Suppressor macrophage (primary cell): ENCODE measurements at places on chromosomes 1 and 21.

- DNase-seq, result no peak
Observed at GRCh38 chr1:213389061-213389581, 338.1 kb downstream of the RPS6KC1 start.

DNA sequence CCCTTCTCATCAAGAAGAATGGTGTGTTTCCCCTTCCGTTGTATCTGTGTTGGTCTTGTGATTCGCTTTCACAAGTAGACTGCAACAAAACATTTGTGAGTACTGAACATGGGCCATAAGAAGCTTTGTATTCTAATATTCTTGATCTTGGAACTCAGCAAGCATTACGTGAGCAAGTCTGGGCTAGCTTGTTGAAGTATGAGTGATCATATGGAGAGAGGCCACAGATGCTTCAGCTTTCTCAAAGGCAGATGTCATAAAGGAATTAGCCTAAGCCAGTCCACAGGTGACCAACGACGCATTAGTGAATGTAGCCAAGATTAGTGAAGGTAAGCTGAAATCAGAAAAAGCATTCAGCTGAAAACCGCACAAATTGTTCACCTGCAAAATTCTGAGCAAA, 609.6 kb upstream of the NEGR1 start:
- DNase-seq, result no peak

DNA sequence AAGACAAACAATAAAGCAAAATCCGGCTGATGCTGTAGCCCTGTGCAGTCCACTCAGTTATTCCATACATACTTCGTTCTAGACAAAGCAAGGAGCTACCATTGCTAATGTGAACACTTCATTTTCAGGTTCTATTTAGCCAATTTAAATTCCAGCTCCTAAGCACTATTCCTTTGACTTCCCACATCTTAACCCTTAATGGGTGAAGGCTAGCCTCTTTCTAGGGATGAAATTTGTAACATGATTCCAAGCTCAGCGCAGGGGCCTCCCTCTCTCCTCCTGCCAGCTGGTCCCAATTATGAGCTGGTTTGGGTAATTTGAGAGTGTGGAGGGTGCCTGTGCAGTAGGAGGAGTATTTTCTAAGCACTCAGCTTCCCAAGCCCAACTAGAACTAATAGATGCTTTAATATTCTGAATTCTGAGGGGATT, 53.9 kb upstream of the PTGFRN start:
- DNase-seq, result no peak

DNA sequence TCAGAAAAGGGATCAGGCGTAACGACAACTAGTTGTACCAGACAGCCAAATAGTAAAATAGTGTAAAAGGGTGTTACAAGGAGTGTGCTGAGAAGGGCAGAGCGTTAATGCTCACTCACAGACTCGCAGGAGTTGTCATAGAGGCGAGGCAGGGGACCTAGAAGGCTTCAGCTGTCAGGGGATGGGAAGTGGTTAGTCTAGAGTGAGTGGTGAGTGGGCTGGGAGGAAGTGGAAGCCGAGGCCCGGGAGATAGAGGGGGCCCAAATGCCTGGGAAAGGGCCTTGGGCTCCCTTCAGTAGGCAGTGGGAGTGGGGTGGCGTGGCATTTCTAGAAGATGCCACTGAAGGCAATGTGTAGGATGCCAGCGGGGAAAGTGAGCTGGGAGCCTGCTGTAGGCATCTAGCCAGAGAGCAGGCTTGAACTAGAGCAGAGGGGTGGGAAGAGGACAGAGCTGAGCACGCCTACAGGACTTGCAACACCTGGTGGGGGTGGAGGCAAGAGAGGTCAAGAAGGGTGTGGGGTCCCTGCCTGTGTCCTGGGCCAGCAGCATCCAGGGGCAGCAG, 10.3 kb downstream of the SLC6A17 start:
- peak; percentile 45 for DNase-seq

- DNase-seq, result no peak
Observed at GRCh38 chr1:68376441-68376840, 73.3 kb downstream of the RPE65 start.

- no peak for DNase-seq
Observed at GRCh38 chr21:17214801-17215200, 298.0 kb upstream of the CXADR start.

DNA sequence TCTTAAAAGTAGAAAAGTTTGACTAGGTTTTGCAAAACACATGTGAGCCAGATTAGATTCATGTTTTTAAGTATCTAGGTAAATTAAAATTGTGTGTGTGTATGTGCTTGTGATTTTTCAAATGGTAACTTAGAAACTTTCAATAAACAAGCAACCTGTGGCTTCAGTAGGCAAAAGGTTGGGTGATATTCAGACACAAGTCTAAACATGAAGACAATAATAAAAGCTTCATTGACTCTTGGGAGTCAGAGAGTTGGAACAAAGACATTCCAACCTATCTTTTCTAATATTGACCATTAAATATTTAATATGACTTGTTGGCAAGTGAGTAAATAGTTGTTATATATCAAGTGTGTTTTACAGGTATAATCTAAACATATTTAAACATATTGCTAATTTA, 1049.6 kb upstream of the ADGRL4 start:
- no peak for DNase-seq

DNA sequence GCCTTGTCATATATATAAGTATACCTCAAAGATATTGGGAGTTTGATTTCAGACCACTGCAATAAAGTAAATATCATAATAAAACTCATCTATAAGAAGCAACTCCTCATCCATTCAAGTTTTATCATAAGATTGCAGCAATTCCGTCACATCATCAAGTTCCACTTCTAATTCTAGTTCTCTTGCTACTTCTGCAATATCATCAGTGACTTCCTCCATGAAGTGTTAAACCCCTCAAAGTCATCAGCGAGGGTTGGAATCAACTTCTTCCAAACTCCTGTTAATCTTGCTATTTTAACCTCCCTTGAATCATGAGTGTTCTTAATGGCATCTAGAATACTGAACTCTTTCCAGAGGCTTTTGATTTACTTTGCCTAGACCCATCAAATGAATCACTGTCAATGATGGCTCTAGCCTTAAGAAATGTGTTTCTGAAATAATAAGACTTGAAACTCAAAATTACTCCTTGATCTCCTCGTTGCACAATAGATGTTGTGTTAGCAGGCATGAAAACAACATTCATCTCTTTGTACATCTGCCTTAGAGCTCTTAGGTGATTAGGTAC, 88.3 kb downstream of the RPE65 start:
- peak; percentile 29 for DNase-seq

DNA sequence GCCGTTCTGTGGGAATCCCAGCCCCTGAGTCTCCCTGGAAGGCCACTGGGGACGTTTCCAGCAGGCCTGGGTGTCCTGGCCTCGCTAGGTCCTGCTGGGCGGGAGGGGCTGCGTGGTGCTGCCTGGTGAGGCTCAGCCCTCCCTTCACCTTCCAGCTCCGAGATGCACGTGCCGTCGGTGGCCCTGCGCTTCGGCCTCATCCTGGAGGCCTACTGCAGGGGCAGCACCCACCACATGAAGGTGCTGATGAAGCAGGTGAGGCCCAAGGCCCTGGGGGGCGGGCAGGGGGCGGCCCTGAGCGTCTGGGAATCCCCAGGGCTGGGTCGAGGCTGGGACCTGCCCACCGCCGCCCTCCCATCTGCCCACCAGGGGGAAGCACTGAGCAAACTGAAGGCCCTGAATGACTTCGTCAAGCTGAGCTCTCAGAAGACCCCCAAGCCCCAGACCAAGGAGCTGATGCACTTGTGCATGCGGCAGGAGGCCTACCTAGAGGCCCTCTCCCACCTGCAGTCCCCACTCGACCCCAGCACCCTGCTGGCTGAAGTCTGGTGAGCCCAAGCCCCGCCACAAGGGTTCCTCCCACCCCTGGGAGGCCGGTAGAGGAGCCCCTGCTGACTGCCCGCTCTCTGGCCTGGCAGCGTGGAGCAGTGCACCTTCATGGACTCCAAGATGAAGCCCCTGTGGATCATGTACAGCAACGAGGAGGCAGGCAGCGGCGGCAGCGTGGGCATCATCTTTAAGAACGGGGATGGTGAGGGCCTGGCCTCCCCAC, 70.3 kb downstream of the PIK3CD start:
- no peak for DNase-seq

DNA sequence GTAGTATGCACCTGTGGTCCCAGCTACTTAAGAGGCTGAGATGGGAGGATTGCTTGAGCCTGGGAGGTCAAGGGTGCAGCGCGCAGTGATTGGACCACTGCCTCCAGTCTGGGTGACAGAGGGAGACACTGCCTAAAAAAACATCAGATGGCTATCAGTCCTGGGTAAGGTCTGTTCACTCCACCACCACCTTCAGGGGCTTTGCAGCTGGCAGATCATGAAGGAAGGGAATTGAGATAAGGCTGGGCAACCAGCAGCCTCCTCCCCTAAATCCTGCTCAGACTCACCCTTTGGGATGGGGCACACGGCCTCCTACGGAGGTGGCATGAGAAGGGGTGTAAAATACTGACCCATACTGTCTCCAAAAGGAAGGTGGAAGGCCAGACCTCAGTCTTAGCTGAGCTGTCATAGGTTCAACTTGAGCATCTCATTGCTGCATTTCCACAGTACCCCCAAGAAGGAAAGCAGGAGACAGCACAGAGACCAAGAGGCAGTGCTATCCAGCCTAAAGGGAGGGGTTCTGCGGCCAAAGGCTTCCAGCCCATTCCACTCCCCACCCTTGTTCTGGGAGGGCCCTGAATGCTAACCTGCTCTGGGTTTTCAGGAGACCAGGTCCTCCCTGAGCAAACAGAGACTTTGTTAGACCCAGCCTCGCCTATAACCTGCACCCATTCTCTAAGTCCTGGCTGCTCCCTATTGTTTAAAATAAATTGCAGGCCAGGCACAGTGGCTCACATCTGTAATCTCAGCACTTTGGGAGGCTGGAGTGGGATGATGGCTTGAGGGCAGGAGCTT, 13.7 kb downstream of the SLC45A3 start:
- no peak for DNase-seq

DNA sequence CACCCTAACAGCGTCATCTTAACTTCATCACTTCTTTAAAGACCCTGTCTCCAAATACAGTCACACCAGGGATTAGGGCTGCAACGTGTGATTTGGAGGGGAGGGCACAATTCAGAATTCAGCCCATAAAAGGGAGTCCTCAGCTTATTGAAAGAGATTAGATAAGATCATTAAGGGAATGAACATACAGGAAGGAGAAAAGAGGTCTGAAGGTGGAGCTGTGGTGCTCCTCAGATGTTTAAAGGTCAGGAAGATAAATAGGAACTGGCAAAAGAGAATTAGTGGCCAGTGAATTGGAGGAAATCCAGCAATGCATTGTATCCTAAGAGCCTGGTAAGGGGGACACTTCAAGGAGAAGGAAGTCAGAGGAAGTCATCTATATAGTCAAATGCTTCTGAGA, 113.5 kb downstream of the PROX1 start:
- DNase-seq, result no peak

GRCh38 chr1:32991819-32992488, 27.3 kb upstream of the RNF19B start:
- peak; percentile 28 for DNase-seq

DNA sequence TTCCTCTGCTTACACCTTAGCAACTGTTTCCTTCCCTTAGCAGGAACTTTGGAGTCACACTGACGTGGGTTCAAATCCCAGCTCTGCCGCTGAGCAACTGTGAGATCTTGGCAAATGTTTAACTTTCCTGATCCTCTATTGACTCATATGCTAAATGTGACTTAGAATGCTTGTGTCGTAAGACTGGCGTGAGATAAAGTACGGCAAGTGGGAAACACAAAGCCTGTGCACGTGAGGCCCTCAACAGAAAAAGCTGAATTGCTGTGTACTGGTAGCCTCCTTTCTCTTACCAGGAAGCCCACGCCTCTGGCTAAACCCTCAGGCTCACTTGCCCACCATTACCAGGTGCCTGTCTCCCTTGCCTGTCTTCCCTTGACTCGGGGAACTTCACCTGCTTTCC, 135.4 kb upstream of the TNR start:
- DNase-seq, result no peak

DNA sequence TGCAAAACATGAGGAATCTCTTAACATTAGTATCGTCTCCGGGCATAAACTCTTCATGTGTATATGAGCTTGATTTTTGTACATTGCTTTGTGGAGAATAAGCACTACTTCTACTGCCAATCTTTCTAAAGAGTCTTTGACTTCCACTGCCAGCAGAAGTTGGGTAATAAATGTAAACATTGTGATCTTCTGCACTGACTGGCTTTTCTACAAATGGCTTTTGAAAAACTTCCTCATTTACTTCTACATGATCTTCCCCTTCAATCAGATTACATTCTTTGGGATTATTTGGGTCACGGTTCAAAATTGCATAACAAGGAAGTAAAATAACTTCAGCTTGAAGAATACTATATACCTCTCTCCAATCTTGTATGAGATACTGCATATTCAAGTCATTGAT, 30.4 kb upstream of the SLC44A5 start:
- peak; percentile 14 for DNase-seq

DNA sequence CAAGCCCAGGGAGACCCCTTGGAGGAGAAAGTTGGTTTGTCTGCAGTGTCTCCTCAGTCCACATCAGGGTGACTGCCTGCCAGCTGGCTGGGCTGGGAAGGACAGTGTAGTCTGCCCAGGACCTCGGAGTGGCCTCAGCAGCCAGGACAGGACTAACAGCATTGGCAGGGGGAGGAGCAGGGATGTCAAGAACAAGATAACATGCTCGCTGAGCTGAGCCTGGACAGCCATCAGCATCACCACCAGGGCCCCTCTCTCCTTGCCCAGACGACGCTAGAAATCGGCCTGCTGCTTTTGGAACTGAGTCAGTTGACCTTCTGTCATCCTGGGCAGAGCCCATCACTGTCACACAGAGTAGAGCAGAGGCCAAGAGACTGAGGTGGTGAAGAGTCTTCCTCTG, 83.6 kb upstream of the CNTN2 start:
- no peak for DNase-seq

DNA sequence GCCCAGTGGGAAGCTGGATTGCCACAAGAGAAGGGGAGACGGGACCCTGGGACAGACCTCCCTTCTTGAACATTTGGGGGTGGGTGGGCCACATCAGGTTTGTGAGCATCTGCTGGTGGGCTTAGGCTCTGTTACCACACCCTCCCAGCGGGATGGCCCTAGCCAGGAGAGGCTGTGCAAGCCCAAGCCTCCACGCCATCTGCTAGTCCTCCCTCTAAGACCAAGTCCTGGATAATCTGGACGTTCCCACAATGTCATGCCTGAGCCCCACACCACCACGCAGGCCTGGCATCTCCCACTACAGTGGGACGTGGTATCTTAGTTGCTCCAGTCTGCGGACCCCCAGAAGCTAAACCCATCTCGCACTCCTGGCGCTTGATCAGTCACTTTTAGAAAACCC, 3.7 kb upstream of the IBA57 start:
- DNase-seq, result no peak

DNA sequence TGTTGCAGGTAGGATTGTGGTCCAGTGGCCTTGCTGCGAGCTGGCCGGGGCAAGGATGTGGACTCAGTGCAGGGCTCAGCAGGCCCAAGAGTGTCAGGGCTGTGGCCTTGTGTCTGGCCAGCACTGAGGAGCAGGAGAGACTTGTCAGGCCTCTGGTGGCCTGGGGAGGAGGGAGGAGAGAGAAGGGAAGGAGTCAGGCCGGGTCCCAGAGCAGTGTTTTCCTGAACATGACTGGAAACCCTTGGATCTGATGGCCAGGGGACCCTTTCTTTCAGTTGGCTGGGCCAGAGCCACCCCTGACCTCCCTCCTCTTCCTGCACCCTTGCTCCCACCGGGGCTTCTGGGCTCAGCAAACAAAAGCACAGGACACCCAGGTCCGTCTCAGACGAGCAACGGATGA, 5.1 kb downstream of the IBA57 start:
- no peak for DNase-seq
